Inflammatory macrophage treated with lipopolysaccharide for 4 hours (primary cell): ENCODE measurements at places on chromosomes 3 and 15.

DNA sequence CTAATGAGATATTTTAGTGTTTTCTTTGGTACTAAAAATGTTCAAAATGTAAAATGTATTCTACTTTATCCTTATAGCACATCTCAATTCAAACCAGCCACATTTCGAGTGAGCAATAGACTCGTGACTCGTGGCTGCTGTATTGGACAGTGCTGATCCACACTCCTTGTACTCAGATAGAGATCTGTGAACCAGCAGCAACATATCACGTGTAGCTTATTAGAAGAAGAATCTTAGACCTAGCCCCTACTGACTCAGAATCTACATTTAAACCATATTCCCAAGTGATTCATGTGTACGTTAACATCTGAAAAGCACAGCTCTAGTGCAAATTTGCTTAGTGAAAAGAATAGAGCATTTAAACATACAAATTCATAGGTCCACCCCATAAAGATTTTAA is 130.9 kb downstream of the IL1RAP start:
- DNase-seq, result no peak

DNA sequence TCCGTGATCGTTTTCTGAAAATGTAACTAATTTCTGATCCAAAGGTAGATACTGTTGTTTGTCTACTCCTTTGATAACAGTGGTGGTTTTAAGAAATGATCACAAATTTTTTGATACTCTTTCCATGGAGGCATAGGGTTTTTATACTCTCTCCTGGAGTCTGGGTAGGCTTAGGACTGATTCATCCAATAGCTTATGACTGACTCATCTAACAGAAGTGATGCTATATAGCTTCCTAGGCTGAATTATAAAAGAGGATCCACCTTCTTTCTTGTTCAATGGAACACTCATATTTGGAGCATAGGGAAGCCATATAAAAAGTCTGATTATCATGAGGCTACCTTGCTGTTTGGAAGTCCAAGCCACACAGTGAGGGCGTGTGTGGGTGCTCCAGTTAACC is 84.3 kb downstream of the CHST2 start:
- DNase-seq, result no peak

DNA sequence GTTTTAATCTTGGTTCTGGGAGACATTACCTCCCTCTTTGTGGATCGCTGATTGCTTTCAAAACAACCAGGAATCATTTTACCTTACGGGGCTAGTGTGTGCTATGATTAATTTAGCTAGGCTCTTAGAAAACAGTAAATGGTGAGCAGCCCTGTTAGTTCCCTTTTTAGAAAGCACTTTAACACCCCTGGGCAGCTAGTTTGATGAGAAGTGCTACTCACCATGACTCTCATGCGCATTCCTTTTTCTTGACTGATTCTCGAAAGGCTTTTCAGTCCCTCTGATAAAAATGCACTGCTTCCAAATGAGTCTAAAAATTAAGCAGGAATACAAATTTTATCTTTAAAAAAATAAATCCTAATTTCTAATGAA is 75.3 kb upstream of the LEKR1 start:
- no peak for DNase-seq

DNA sequence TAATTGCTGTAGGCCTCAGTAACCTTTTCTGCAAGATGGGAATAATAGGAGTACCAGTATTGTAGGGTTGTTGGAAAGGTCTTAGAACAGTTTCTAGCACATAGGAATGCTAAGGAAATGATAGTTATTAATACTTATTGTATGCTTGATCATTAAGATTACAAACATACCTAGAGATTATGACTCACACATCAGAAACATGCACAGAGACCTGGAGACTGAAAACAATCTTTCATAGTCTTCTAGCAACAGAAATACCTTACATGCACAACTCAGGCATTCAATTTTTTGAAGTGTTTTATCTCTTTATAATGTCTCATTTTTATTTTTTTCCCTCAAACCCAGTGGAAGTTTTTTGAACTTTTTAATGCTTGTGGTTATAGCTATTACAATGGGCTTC is 104.4 kb upstream of the ZBTB20 start:
- no peak for DNase-seq

DNA sequence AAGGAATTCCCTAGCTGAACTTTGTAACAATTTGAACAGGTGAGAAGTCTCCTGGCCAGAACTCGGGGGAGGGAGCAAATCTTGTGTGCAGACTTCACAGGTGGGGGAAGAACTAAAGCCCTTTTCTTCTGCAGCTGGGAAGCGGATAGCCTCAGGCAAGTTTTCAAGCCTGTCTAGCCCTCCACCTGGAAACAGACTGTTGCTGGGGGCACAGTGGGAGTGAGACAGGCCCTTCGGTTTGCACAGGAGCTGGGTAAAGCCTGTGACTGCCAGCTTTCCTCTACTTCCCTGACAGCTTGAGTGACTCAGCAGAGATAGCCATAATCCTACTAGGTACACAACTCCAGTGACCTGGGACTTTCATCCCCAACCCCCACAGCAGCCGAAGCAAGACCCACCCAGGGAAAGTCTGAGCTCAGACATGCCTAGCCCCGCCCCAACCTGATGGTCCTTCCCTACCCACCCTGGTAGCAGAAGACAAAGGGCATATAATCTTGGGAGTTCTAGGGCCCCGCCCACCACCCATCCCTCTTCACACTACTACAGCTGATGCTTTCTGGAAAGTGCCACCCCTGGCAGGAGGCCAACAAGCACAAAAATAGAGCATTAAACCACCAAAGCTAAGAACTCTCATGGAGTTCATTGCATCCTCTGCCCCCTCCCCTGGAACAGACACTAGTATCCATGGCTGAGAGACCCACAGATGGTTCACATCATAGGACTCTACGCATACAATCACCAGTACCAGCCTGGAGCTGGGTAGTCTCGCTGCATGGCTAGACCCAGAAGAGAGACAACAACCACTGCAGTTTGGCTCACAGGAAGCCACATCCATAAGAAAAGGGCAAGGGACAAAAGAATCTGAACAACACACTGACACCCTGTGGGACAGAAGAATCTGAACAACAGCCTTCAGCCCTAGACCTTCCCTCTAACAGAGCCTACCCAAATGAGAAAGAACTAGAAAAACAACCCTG is 479.0 kb downstream of the RAP2B start:
- no peak for DNase-seq

- peak; percentile 60 for DNase-seq
Observed at GRCh38 chr3:131794766-131795388, 239.9 kb downstream of the CPNE4 start.

- no peak for DNase-seq
Observed at GRCh38 chr15:70652341-70652740, 111.0 kb downstream of the UACA start.

DNA sequence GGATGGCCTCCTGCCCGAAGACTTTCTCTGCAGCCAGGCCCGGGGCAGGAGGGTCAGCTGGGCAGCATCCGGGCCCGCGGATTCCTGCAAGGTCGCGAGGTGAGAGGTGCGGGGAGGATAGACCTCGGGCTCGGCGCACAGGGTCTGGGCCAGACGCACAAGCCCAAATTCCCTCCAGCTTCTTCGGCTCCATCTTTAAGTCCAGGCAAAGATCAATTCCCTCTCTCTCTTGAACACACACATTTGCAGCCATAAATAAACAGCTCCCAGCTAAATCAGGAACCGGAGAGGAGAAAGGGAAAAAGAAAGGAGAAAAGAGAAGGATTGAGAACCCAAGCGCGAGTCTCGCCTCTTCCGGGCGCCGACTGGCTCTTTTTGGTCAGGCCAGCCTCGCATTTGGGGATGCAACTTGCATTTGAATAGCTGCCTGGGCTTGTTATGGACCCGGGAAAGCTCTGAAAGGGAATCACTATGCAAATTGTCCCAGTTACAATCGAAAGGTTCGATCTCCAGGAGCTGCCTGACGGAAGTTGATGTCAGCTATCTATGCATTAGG is 14.5 kb upstream of the ONECUT1 start:
- no peak for DNase-seq

- DNase-seq, result no peak
Observed at GRCh38 chr3:35790764-35791163, 151.4 kb downstream of the ARPP21 start.

GRCh38 chr3:158074591-158074990 is 31.6 kb downstream of the SHOX2 start:
- no peak for DNase-seq

- DNase-seq, result peak; percentile 26
Observed at GRCh38 chr3:186283651-186284348, 78.2 kb downstream of the DGKG start.

DNA sequence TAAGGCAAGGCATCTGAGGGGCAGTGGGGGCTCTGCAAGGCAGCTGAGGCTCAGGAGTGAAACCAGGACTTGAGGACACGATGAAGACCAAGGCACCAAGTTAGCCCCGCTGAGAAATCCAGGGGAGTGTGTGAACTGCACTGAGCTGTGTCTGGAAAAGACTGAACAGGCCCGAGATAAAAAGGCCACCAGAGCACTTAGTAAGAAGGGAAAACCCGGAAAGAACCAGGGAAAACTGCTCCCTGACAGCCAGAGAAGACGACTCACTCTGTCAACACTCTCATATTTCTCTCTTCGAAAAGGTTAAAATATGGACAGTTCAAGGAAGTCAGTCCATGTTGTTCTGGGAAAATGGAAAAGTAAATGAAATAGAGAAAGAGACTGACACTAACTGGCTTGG is 109.0 kb downstream of the SEC22A start:
- DNase-seq, result no peak

GRCh38 chr3:109597444-109597843 is 260.1 kb upstream of the DPPA4 start:
- DNase-seq, result no peak

GRCh38 chr15:48408327-48408726 is 77.1 kb downstream of the DUT start:
- no peak for DNase-seq

GRCh38 chr3:156792945-156793344 is 33.2 kb upstream of the LEKR1 start:
- no peak for DNase-seq

- DNase-seq, result peak; percentile 73
Observed at GRCh38 chr3:88113311-88114162, 36.2 kb upstream of the C3orf38 start.

DNA sequence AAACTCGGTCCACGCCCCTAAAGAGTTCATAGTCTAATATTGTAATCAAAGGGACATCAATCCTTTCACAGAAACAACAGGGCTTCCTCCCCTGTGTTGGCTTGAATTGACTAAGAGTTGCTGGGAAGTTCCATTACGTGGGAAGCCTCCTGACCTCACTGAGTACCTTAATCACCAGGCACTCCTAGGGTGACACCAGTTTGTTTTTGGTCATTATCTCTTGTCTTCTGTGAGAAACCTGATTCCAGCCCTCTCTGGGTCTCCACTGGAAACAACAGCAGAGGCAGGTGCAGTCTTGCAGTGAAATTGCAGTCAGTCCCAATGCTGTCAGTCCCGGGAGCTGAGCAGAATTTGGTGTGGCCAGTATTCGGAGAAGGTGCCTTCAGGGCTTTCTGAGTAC is 55.4 kb downstream of the BOC start:
- no peak for DNase-seq

GRCh38 chr3:64019271-64019670 is 4.0 kb downstream of the PSMD6 start:
- DNase-seq, result no peak

- DNase-seq, result no peak
Observed at GRCh38 chr3:29764603-29765254, 483.9 kb downstream of the RBMS3 start.

- DNase-seq, result no peak
Observed at GRCh38 chr3:72891053-72891855, 3.4 kb downstream of the GXYLT2 start.

- DNase-seq, result peak; percentile 74
Observed at GRCh38 chr3:112776000-112776399, 70.7 kb downstream of the CD200R1L start.

DNA sequence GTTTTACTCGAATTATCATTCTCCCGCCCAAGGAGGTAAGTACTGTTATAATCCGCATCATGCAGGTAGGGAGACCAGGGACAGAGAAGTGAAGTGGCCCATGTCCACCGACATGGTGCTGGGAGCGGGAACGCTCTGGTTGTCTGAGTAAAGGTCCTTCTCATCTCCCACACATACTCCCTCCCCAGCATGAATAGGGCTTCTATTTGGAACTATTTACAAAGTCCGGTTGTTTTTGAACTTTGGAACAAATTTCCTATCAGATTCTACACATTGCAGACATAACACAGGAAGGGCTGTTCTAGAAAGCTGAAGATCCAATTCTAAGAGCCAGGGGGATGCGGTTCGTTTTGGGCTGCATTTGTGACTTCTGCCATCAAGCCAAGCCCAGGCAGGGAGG is 94.8 kb upstream of the TLE3 start:
- DNase-seq, result no peak

DNA sequence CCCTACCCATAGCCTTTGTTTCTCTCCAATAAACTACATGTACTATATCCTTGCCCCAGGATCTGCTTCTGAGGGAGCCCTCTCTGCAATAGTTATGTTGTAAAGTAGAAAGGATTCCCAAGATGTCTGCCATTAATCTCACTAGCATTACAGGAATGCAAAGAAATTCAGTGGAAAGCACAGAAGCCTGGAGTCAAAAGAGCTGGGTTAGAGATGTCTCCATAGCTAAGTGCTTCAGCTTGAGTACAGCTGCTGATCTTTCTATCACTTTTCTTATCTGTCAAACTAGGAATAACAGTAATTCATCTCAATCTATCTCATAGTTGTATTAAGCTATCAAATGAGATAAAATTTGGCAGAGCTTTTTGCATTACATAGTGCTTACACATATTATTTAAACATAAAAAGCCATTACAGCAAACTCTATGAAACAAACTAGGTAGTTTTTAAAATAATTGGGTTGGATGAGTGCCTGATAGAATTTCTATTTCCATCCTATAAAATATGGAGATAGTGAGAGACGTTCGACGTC is 799.5 kb upstream of the SEMA6D start:
- no peak for DNase-seq

DNA sequence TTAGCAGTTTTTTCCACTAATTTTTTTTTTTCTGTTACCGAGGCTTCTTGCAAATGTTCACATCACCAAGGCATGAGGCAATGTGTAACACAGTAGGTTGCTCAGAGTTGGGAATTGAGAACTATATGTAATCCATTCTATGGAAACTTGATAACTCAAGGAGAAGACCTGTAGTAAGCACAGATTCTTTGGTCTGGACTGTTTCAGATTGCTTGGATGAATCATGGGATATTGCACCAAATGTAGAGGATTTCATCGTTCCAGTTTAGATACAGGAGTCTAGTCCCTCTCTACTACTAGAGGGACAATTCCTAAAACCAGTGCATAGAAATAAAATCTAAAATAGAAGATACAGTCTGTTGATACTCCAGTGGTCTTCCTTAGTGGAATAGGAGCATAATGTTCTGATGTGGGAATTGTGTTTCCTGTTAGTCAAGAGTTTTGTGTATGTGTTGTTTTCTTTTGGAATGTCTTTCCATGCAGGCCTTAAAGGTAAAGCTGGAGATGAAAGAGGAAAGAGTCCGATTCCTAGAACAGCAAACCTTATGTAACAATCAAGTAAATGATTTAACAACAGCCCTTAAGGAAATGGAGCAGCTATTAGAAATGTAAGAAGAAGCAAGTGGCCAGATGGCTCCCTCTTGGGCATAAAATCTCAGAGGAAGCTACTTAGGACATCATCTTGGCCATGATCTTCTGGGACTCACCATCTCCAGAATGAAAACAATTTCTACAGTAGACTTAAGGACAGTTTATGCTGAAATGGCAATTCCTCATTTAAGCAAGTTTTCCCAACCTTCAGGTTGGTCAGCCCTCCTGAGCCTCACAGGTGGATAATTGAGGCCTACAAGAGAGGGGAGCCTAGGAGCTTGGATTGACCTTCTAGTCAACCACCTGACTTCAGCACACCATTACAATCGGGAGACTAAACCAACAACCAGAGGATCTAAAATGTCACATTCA is 10.7 kb downstream of the KNSTRN start:
- peak; percentile 45 for DNase-seq
